ENCODE measurements at places on chromosomes 6 and 20.

GRCh38 chr6:10449751-10450150 is 34.9 kb upstream of the TFAP2A start:
- no peak for DNase-seq

DNA sequence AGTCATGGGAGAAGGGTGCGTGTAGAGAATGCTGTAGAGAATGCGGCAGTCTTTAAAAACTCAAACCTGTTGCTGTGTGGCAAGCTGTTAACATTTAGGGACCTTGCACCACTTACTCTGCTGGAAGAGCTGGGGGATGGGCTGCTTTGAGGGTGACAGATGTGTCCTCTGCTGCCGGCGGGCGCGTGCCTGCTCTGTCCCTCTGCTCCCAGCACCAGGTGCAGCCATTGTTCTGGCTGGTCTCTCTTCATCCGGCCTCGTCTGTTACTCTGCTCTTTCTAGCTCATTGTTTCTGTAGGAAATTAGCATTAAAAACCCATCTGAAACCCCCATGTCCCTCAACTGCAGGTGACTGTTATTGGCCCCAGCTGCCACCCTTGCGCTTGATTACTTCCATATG is 78.5 kb downstream of the CBFA2T2 start:
- no peak for DNase-seq

DNA sequence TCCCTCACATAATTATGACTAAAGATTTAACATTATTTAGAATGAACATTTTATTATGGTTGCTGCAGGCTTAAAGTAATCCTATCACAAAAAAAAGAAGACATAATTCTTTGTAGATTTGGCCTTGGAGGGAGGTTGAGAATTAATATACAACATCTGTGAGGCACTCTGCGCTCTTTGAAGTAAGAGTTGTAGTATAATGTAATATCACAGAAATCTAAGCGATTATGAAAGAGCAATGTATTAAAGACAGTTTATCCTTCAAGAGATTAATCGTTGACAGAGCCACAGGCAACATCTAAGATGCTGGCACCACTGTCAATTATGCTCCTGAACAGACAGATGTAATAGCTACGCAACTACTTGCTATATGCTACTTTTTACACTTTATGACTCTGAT is 946.8 kb downstream of the GRIK2 start:
- no peak for DNase-seq

DNA sequence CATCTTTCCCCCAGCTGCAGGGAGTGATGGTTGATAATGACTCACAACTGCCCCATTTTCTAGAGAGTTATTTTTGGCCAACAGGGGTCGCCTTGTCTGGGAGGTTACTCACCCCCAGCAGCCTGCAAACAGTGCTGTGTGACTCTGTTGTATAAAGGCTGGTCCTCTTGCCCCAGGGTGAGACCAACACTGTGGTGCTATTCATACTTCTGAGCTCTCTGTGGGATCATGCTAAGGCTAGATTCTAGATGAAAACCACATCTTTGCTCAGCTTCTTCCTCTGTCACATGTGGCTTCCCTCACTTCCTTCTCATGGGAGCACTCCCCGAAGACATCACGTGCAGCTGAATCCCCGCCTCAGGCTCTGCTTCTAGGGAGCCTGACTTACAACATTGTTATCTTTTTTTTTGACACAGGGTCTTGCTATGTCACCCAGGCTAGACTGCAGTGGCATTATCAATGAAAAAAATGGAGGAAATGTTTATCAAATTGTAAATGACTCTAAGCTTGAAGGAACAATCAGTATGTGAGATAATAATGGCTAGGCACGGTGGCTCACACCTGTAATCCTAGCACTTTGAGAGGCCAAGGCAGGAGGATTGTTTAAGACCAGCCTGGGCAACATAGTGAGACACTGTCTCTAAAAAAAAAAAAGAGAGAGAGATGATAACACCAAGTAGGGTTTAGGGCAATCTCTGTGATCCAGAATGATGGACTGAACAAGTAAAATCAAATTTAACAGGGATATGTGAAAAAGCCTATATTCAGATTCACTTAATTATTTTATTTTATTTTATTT is 55.7 kb upstream of the SLC23A2 start:
- DNase-seq = peak; percentile 26

DNA sequence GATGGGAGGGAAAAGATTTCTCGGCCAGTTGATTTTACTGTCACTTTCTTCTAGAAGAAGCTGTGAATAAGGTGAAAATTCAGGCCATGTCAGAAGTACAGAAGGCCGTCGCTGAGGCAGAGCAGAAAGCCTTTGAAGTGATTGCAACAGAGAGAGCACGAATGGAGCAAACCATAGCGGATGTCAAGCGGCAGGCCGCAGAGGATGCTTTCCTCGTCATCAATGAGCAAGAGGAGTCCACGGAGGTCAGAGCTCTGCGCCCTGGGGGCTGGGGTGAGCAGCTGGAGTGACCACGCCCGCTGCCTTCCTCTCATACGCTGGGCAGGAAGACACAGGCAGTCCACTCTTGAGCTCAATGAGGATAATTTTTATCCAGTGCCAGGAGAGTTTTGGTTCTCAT is 21.8 kb upstream of the C20orf144 start:
- no peak for DNase-seq

DNA sequence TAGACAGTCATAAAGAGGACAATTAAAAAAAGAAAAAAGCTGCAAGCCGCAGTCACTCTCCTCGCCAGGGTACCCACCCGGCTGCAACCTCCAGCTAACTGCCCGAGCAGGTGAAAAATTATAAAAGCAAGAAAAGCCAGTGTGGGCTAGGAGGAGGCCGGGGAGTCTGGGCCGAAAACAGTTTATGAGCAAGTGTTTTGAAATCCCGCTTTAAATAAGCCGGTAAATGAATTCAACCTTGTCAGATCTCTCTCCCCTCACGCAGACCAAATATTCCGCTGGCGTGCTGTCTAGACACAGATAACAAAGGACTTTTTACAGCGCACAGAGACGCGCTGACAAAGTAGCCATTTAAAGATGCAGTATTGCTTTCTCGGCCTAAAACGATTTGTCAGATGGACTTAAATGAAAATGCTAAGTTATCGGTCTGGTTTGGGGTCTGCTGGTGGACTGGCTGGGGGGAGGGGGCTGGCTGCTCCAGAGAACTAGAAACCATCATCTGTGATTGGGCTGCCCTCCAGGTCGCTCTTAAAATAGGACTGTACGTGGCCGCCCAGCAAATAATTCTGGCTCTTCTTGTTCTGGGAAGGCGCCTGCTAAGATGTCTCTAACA is 24.6 kb downstream of the PMEPA1 start:
- no peak for DNase-seq

GRCh38 chr6:35586542-35586941 is 73.8 kb upstream of the TULP1 start:
- DNase-seq = no peak

- no peak for DNase-seq
Measured at GRCh38 chr20:62549029-62549428, 73.2 kb upstream of the GATA5 start.

DNA sequence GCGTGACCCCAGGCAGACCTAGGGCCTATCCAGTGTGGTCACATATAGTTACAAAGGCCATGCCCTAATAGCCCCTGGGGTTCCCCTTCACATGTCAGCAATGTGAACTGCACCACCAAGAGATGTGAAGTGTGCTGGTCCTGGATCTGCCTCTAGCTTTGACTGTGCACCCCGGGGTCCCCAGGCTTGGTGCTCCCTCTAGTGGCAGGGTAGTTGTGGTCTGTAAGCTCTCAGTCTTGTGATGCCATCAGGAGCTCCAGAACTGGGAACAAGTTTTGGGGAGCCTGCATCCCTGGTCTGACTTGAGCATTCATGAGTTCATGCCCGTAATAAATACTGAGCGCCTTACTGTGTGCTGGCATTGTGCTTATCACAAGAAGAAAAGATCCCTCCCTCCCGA is 143.4 kb downstream of the DHX35 start:
- DNase-seq = no peak

GRCh38 chr6:42460883-42461282 is 9.2 kb upstream of the TRERF1 start:
- no peak for DNase-seq

DNA sequence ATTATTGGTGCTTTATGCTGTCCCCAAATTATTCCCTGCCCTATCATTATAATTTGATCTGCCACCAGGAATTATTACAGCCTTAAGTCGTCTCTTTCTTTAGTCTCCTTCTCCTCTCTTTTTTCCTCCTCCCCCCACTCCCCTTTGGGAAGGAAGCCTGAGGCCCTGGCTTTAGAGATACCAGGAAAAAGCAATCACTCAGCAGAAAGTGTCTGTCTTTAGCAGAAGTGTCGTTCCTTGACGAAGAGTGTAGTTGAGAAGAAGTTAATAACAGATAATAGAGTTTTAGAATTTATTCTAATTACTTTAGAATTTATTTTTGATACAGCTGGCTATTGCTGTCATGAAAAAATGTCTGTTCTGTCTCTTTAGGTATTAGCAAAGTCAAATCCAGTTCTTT is 16.5 kb downstream of the LIN28B start:
- no peak for DNase-seq

DNA sequence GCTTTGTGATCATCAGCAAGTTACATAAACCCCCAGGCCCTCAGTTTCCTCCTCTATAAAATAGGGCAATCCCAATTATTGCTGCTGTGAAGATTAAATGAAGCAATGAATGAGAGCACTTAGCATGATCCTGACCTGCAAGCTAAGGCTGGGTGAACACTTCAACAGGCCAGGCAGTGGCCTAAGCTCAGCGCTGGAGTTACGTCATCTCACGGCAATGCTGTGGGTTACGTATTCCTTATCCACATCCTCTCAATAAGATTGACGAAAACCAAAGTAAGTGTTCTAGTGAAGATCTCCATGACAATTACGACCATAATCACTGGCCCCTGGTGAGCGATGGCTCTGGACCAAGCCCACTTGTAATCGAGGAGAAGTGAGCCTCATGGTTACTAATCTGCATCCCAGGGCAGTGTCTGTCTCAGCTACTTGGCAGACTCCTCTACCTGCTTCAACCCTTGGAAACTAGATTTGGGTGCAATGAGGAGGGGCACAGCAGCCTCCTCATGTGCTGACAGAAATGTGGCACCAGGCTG is 274.1 kb upstream of the ARID1B start:
- no peak for DNase-seq

DNA sequence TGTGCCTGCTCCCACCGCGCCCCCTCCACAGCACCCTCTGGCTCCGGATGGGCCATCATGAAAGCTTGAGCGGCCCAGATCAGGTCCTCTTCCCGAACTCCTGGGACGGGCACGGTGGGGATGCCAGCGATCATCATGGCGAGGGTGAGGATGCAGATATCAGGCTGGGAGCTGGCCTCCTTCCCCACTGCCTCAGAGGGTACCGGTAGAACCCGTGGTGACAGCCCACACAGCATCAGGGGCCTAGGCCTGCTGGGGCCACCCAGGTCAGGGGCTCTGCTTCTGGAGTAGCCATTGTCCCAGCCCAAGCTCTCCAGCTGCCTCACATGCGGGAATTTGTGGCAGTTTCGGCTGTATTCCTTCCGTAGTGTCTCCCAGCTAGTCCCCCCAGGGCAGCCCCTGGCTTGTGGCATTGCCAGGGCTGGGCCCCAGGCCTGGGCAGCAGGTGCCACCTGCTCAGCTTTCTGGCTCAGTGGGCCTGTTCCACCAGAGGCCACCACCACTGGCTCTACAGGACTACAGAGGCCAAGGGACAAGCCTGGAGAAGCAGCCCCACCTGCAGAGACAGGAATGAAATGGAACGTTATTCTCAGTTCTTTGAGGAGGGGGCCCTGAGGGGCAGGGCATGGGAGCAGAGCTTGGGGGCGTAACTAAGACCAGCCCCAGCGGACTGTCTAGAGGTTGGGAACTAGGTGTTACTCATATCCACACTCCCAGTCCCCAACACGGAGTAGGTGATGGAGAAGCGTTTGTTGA is 654 bp downstream of the SPATA25 start:
- no peak for DNase-seq

DNA sequence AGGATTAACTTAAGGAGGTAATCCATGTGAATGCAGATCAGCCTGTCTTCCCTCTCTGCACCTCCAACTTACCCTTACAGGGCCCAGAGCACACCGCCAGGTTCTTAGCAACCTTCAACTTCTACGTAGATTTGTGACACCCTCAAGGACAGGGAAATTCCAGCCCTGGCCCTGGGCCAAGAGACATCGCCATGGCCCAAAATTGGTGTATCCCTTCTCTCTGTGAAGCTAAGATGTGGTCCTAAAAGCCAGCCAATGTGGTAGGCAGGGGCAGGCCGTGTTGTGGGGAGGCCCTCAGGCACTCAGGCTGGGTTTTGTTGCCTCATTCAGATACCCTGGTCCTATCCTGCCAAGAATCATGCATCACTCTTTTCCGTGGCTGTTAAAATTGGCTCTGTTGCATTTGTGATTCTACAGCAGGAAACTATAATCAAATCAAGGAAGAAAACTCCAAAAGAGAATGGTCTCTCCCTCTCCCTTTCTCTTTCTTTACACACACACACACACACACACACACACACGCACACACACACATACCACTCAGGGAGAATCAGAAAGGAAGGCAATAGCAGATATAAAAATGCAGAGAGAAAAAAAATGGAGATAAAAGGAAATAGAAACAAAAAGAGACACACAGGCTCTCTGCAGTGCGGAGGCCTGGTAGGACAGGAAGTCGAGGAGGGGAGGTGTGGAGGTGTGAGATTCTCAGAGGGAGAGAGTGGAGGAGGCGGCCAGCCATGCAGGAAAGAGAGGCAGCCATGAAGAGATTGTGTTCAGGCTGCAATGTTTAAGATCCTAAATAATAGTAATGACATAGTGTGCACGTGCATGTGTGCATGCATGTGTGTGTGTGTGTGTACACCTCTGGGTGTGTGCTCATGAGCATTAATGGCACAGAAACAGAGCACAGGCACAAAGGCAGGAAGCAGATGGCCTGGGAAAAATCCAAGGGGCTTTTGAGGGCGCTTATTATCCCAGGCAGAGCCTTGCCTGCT is 201.8 kb upstream of the LRFN2 start:
- peak; percentile 46 for DNase-seq

- no peak for DNase-seq
Measured at GRCh38 chr6:90401933-90402830, 105.5 kb upstream of the BACH2 start.

DNA sequence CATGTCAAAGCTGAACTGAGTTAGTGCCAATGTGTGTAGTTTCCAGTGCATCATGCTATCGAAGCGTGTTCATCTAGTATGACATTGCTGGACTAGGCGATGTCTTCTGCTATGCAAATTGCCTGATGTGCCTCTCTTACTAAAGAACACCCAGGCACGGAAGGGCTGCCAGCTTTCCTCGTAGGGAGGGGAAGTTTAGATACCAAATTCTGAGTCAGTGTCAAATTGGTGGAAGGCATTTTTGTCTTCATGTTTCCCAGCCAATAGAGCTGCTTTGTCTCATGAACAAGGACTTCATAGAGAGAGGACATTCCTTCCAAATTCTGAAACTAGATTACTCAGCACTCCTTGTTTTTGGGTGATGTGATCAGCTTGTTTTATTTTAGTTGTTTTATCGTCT is 320.1 kb downstream of the BTBD3 start:
- no peak for DNase-seq

- DNase-seq = no peak
Measured at GRCh38 chr20:63889241-63890200, 5.4 kb upstream of the DNAJC5 start.

All from GM19239 (cell line).